ENCODE measurements at places on chromosomes 5 and 9.

DNA sequence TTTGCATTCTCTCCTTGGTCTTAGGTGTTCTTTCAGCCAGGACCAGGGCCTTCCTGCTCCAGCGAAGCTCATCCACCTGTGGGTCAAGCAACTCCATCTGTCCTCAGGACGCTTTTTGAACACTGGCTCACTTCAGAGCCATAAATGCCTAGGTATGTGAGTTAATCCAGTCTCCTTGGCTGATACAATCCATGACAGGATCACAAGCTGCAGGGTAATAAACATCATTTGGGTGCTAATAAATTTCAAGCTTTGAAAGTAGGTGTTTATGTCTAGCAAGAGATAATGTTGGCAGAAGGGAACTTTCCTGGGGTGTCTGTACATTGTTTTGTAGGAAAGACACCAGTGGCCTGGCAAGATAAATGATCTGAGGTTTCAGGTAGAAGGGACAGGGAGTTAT lies 159.2 kb upstream of the TUT7 start:
- DNase-seq, result no peak

- no peak for DNase-seq
These were observed 250.7 kb downstream of the KCTD16 start for GRCh38 chr5:144421411-144421810.

DNA sequence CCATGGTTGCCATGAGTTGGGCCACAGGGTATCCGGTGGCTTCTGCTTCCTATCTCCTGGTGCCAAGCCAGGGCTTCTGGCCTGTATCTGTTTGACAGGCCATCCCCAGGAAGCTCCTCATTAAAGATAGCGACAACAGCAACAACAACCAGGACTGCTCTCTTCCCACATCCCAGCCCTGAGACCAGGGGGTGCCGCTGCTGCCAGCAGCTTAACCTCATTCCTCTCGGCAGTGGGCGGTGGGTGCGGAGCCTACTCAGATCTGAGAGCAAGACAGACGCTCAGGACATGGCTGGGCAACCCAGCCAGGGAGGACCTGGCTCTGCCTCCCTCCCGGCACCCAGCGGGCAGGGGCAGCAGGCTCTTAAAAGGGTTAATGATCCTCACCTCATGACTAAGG lies 98.3 kb downstream of the PSD2 start:
- DNase-seq, result no peak

DNA sequence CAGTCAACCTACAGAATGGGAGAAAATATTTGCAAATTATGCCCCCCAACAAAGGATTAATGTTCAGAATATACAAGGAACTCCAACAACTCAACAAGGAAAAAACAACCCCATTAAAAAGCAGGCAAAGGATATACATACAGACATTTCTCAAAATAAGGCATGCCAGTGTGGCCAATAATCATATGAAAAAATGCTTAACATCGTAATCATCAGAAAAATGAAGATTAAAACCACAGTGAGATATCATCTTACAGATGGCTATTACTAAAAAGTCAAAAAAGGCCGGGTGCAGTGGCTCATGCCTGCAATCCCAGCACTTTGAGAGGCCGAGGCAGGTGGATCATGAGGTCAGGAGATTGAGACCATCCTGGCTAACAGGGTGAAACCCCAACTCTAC lies 103.2 kb downstream of the KLHL3 start:
- DNase-seq, result no peak

- DNase-seq, result no peak
These were observed 861 bp downstream of the ZFYVE16 start for GRCh38 chr5:80408484-80409366.

- no peak for DNase-seq
These were observed 169.6 kb upstream of the TBC1D2 start for GRCh38 chr9:98425079-98425478.

DNA sequence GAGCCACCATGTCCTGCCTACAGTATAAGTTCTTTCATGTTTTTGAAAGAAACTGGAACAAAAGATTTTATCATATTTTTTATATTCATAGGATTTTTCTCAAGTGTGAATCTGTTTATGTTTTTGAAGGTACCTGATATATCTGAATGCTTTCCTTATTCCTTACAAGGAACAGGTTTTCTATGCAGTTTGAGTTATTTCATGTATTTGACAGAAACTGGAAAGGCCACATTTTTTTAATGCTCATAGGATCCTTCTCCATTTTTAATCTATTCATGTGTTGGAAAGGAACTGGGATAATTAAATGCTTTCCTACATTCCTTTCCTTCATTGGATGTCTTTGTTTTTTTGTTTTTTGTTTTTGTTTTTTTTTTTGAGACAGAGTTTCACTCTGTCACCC lies 15.7 kb upstream of the FBXW2 start:
- DNase-seq, result no peak

GRCh38 chr5:170628028-170628427 lies 124.2 kb downstream of the KCNIP1 start:
- DNase-seq, result no peak

GRCh38 chr9:85224301-85224700 lies 517.5 kb downstream of the AGTPBP1 start:
- DNase-seq, result no peak

GRCh38 chr5:81896764-81897163 lies 75.1 kb upstream of the ATG10 start:
- DNase-seq, result no peak

DNA sequence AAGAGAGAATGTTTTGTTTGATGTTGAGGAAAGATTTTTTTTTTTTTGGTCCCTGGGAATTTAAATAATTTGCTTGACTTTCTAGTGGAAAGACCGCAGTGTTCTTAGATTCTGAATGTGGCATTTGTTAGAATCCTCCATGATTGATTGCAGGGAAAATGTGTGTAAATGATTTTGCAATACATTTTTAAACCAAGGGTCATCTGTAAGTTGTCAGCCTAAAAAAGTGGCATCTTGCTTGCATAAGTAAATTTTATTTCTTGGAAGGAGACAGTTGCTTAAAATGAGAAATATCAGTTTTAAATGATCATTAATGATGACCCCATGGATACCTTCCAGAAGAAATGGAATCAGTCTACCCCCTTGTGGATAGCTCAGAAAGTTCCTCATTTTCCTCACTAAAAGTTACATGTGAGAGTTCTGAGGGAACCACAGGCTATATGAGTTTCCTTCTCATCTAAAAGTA lies 105.1 kb upstream of the SLC25A48 start:
- no peak for DNase-seq

DNA sequence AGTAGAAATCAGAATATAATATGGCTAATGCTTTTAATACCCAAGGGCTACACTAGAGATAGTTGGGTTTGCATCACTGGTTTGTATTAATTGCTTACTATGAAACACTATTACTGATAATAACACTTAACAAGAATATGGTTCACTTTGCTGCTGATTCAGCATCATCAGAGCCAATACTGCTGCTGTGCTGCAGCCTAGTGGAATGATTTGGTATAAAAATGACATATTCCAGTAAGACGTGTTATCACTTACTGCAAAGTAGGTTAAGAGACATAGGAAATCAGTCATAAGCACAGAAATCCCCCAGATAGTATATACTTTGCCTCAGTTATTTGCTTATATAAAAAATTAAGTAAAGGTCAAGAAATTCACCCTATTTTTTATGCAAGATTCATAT lies 2.8 kb downstream of the CDH10 start:
- DNase-seq, result no peak

DNA sequence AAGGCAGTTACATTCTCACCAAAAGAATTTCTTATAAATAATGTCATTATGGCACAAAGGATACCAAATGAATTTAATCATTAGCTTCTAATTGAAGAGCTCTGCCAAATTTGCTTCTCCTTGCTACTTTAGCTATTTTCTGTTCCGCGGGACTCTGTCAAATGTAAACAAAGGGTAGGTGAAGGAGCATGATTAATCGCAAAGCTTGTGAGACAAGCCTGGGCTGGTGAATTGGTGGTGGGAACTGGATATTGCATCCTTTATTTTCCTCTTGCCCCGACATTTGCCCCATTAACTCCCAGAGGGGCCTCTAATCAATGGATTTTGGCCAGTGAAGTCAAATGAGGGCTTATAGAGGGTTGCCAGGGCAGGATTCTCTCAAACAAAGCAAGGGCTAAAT lies 234.2 kb upstream of the RFX3 start:
- DNase-seq, result no peak

DNA sequence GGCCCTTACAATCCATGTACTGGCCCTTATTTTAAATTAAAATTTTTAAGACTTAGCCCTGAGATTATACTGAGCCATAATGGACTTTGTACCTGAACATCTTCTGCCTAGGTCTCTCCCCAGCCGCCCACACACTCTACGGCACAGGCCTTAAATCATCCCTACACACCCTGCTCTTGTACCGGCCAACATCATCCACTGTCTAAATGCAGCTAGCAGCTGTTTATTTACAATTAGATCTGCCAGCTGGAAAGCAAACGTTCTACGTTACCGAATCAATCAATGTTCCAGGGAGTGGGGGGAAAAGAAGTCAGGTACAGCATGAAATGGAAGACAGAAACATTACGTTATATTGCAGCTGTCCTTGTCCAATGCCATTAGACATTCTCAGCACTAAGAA lies 88.4 kb upstream of the GRAMD2B start:
- DNase-seq, result no peak

- no peak for DNase-seq
These were observed 13.4 kb upstream of the SMIM32 start for GRCh38 chr5:136206361-136206760.

DNA sequence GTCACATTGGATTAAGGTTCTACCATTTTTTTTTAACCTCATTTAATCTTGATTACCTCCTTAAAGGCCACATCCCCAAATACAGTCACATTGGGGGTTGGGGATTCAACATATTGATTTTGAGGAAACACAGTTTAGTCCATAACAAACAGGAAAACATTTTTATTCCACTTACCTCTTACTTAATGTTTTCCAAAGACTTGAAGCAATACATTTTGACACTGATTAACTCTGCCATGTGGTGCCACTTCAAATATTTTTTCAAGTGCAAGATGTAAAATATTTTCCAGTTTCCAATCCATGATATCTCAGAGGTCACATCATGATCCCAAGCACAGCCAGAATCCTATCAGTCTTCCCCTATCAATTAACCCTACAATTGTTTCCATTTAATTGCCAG lies 548.0 kb downstream of the CSNK1G3 start:
- no peak for DNase-seq

DNA sequence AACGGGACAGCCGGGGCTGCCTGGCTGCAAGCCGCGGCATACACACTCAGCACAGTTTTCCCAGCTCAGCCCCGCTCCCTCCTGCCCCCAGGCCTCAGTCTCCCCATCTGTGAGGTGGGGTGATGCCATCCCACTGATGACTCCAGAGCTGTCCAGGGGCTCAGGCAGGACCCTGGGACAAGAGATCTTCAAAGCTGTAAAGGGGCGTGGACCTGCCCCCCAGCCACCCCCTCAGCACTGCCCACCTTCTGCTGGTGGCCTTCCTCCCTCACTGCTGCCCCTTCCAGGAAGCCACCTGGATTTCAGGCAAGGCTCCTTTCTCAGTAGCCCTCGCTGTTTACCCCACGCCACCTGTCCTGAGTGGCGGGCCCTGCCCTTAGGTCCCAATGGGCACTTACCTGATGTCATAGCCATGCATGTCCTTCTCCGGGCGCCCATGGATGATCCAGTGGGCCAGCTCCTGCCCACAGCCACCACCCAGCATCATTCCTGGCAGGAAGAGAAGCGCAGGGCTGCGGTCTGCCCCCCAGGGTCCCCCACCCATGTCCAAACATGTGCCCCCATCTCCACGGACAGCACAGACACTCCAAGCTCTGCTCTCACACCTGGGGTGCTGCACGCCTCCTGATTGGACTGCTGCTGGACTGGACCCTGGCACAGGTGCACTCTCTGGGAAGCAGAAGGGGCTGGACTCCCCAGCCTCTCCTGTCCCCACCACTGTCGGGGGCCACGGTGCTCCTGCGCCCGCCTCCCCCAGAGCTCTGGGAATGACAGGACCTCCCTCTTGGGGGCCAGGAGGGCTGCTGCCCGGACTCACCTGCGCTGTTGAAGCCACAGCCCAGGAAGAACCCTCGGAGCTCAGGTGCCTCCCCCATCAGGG lies 25.7 kb downstream of the SARDH start:
- no peak for DNase-seq

GRCh38 chr9:124225945-124226344 lies 31.8 kb upstream of the NEK6 start:
- no peak for DNase-seq

DNA sequence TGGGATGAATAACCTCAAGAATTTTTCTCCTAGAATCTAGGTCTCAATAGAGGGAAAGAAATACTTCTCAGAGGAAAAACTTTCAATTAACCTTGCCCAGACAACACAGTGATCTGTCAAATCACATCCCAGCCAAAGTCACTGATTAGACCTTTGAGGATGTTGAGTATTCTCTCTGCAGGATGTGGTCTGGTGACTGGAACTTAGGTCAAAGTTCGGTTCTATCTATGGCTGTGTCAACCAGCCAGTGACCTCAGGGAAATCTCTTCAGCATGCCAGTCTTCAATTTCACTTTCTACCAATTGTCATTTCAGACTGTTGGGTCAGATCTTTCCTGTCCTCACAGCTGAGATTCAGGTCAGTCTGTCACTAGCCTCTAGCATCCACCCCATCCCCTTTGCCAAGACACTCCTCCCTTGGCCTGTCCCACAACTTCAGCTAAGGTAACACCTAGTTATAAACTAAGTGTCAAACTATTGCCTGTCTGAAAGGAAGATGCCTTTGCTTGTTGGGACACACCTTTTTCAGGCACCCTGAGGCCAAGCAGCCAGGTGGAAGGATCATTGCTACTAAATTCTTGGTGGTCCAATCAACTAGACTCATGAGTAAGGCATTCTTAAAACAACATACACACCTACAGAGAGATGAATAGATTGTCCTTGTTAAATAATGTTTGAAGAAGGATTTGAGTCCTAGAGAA lies 156.3 kb upstream of the FST start:
- DNase-seq, result no peak

GRCh38 chr9:105993921-105994715 lies 299.8 kb downstream of the TMEM38B start:
- no peak for DNase-seq

DNA sequence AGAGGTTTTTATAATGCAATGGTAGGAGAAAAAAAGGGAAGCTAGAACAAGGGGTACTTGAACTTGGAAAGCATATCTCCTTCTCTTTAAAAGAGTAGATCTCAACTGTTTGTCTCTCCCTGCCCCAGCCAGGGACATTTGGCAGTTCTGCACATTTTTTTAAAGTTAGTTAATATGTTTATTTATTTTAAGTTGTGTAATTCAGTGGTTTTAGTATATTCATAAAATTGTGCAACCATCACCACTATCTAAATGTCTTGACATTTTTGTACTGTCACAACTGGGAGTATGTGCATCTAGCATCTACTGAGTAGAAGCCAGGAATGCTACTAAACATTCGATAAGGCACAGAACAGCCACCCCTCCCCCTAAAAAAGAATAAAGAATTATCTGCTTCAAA lies 103.5 kb upstream of the DPYSL3 start:
- no peak for DNase-seq

GRCh38 chr9:76114144-76114543 lies 223.7 kb downstream of the PCSK5 start:
- no peak for DNase-seq

DNA sequence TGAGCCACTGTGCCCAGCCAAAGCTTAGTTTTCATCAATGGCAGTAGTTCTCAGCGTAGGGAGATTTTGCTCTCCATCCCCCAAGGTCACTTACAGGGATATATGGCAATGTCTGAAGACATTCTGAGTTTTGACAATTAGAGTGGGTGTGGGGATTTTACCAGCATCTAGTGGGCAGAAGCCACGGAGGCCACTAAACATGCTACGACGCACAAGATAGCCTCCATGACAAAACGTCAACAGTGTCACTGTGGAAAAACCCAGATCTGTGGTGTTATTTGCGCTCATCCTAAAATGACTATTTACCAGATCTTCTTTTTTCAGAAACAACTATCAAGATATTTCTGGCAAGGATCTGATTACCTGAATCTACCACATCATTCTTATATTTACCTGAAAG lies 68.2 kb downstream of the CDC14B start:
- no peak for DNase-seq

Measured in activated CD4-positive, alpha-beta T cell treated with anti-CD3 and anti-CD28 coated beads for 4 hours (primary cell).